HepG2 (cell line): ENCODE measurements at places on chromosomes 5 and 9. TPM values are rescaled to one million over a fixed set of nuclear protein-coding genes. Genes with fewer than 3 reads are reported as not detected.

Gene HINT2
- 51.4 and 56.2 TPM in 2 replicates for total RNA-seq

Gene ORM1
- total RNA-seq: 327 and 699 TPM in 2 replicates

Gene SLC36A2
- not detected in 2 replicates for total RNA-seq

Gene PCDHB10
- total RNA-seq: not detected in 2 replicates

Gene SOX30
- not detected in 2 replicates for total RNA-seq

Gene CCIN
- not detected in 2 replicates for total RNA-seq

Gene TNFSF8
- not detected in 2 replicates for total RNA-seq

Gene LECT2
- not detected in 2 replicates for total RNA-seq

Gene JMY
- 4.0 and 7.4 TPM in 2 replicates for total RNA-seq

Gene CCNJL
- total RNA-seq: 1.1 and 1.6 TPM in 2 replicates

Gene LCP2
- total RNA-seq: not detected in 2 replicates

Gene PRKACG
- total RNA-seq: not detected in 2 replicates

Gene PLPP7
- 0.66 and 1.2 TPM in 2 replicates for total RNA-seq

Gene RARS1
- total RNA-seq: 170 and 234 TPM in 2 replicates

Gene SPATA31C1
- total RNA-seq: not detected in 2 replicates

Gene FOXI1
- not detected in 2 replicates for total RNA-seq

Gene ARRDC3
- 12.2 and 24.4 TPM in 2 replicates for total RNA-seq

Gene STK32A
- total RNA-seq: not detected in 2 replicates

Gene PKD2L2
- total RNA-seq: not detected in 2 replicates

Gene TMEM215
- not detected in 2 replicates for total RNA-seq

Gene GPR151
- total RNA-seq: not detected in 2 replicates

Gene IL4
- not detected in 2 replicates for total RNA-seq

Gene FOXD4L6
- 0.11 TPM in 1 of 2 replicates, not detected in the other for total RNA-seq

Gene TLX3
- total RNA-seq: not detected in 2 replicates

Gene GOLM1
- 0.20 and 0.31 TPM in 2 replicates for total RNA-seq

Gene FIBCD1
- total RNA-seq: 0.89 TPM in 1 of 2 replicates, not detected in the other

Gene IL17B
- 0.29 and 0.32 TPM in 2 replicates for total RNA-seq

Gene LPAR1
- total RNA-seq: not detected in 2 replicates

Gene CDC20B
- total RNA-seq: not detected in 2 replicates

Gene KIAA0825
- total RNA-seq: 0.51 and 0.77 TPM in 2 replicates

Gene PCDHA1
- total RNA-seq: not detected in 2 replicates

Gene ENTR1
- 56.6 and 76.4 TPM in 2 replicates for total RNA-seq

Gene NIPAL4
- not detected in 2 replicates for total RNA-seq

Gene MRPL36
- total RNA-seq: 113 and 135 TPM in 2 replicates

Gene CYSRT1
- total RNA-seq: 2.1 and 3.4 TPM in 2 replicates

Gene NEURL1B
- total RNA-seq: 0.09 and 0.11 TPM in 2 replicates

Gene SOHLH1
- 0.15 and 0.32 TPM in 2 replicates for total RNA-seq

Gene TPRN
- total RNA-seq: 17.5 and 19.2 TPM in 2 replicates

Gene AQP7
- total RNA-seq: 0.58 and 1.9 TPM in 2 replicates
